NCI-H226 (cell line): ENCODE measurements at places on chromosomes 4 and X.

GRCh38 chr4:15116509-15117079 lies 114.3 kb downstream of the CPEB2 start:
- no peak for DNase-seq

- no peak for DNase-seq
These were observed 757 bp upstream of the SRPK3 start for GRCh38 chrX:153779891-153780677.

- peak; percentile 58 for DNase-seq
These were observed 195.6 kb downstream of the RAPGEF2 start for GRCh38 chr4:159298502-159298901.

- DNase-seq, result no peak
These were observed 169.0 kb downstream of the BEND2 start for GRCh38 chrX:18051690-18052089.

DNA sequence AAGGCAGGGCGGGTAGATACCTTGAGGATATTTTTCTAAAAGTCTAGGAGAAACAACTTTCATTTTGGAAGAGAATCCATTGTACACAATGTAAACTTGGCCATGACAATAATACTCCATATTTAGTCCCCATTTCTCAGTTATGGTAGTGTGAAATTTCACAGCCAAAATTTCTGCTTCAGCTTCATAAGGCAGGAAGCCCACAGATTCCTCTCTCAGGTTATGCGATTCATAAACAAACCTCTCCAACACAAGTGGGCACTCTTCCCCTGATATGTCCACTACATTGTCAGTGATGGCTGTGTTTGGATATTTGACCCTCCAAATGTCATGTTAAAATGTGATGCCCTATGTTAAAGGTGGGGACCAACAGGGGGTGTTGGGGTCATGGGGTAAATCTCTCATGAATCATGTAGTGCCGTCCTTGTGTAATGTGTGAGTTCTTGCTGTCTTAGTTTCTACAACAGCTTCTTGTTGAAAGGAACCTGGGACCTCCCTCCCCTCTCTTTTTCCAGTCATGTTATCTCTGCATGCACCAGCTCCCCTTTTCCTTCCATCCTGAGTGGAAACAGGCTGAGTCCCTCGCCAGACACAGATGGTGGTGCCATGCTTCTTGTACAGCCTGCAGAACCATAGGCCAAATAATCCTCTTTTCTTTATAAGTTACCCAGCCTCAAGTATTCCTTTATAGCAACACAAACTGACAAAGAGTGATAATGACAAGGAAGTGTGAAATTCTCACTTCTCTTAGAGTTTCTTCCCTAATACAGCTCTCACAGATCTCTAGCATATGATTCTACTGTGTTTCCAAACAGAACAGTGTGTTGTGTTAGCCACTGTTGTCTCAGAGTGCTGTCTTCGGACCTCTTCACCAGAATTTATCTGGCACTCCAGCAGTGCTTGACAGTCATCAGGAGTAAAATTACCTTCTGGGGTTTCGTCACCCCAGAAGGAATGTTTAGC lies 598.4 kb upstream of the GNPDA2 start:
- no peak for DNase-seq

DNA sequence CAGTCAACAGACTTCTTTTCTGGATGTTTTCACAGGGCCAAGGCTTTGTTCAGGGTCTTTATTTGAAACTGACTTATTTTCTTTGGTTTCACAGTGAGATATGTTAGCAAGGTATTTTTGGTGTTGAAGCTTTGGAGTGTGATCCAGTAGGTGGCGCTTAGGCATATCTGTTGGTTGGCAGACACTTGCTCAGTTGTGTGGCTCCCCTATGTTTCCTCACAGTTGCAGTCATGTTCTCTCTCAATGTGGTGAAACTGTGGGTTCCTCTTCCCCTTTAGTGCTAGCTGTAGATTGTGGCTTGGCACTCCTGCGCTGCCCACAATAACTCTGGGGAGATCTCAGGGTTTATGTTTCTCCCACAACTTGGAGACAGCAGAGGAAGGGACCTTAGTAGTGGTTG lies 460.8 kb downstream of the SLITRK2 start:
- DNase-seq, result no peak

- no peak for DNase-seq
These were observed 22.7 kb downstream of the PNPLA4 start for GRCh38 chrX:7904562-7904961.

DNA sequence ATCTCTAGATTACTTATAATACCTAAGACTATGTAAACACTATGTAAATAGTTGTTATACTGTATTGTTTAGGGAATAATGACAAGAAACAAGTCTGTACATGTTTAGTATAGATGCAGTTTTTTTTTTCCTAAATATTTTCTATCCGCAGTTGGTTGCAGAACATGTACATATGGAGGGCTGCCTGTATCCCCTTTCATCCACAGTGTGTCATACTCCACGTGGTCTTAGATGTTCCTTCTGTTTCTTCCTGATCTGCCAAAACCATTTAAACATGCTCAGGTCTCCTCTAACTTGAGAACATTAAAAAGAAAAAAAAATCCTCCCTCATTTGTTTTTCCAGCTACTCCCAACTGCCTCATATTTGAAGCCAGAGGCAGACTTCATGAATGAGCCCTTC lies 14.0 kb downstream of the OCIAD1 start:
- no peak for DNase-seq

GRCh38 chr4:158870282-158870625 lies 101.4 kb downstream of the FNIP2 start:
- no peak for DNase-seq

GRCh38 chr4:154049457-154050181 lies 260.7 kb upstream of the SFRP2 start:
- peak; percentile 67 for DNase-seq

GRCh38 chrX:131199091-131199490 lies 90.0 kb downstream of the IGSF1 start:
- no peak for DNase-seq

DNA sequence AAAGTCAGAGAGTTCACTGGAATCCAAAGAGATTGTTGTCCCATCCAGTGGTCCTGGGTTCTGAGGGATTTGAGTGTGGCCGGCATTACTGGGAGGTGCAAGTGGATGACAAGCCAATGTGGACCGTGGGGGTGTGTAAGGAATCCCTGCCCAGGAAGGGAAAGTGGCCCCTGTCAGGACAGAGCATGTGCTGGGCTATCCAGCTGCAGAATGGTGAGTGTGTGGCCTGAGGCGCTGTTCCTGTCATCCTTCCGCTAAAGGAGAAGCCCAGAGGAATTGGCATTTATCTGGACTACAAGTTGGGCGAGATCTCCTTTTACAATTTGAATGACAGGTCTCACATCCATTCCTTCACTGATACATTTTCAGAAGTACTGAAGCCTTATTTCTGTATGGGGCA lies 20.4 kb upstream of the TRIM60 start:
- no peak for DNase-seq

DNA sequence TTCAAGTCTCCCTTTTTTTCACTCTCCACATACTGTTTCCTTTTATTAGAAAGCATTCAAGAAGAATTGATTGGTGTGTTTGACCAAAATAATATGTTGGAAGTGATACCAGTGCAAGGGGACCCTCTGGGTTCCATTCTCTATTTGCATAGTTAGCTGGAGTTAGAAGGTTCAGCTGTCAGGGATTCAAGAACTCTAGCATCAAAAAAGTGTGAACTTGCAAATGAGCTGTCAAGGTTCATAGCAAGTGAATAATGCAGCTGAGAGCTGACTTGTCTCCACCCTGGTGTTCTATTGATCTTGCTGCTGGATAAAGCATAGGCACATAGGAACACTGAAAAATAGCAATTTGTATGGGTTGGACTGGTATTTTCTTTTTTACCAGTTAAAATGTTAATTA lies 73.2 kb downstream of the SORBS2 start:
- DNase-seq, result no peak

DNA sequence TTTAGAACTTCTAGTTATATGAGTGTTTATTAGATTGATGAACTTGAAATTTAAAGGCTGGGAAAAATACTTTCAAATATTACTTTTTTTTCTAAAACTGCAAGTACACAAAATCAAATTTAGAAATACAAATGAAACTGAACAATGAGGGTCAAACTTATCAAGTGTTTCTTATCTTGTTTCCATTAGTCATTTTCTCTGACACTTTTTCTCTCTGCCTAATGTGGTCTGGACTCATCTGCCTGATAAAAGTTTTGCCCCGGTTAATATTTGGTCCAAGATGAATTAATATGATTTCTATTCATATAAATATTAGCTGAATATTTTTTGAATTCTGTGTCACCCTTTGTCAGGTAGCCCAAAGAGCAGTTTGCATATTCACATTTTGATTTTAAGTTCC lies 8.7 kb upstream of the HPGDS start:
- DNase-seq, result no peak

GRCh38 chr4:130896920-130897319 lies 1801.0 kb downstream of the C4orf33 start:
- DNase-seq, result no peak

- DNase-seq, result no peak
These were observed 302.7 kb downstream of the PACRGL start for GRCh38 chr4:21002976-21003375.

- DNase-seq, result peak; percentile 59
These were observed 26.8 kb upstream of the FMR1 start for GRCh38 chrX:147884958-147885357.

DNA sequence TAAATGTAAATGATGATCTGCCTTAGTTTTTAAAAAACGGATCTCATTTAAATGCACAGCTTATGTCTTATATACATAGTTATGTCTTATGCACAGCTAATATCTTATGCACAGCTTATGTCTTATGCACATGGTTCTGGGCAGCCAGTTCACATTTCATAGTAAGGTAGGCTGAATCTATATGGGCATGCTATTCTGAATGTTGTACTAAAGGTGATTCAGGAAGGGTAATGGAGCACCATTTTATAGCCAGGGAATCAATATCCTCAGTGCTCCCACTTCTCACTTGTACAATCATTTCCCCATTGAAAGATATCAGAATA lies 77.9 kb upstream of the MID1 start:
- DNase-seq, result no peak

DNA sequence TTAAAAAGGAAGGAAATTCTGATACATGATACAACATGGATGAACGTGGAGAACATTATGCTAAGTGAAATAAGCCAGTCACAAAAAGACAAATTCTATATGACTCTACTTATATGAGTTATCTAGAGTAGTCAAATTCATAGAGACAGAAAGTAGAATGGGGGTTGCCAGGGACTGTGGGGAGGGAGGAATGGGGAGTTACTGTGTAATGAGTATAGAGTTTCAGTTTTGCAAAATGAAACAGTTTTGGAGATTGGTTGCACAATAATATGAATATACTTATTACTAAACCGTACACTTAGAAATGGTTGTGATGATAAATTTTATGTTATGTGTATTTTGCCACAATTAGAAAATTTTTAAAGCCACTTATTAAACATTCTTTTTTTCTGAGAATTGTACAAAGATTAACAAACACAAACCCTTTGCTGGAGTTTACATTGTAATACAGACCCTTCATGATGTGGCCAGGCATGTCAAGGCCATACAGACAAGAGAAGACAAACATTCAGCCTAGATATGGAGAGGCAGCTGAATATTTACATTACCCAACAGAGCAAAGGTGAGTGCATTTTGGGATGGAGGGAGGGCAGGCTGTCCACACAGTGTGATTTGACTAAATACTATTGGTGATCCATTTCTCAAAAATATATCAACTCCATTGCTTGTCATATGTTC lies 21.2 kb upstream of the GPC3 start:
- no peak for DNase-seq

DNA sequence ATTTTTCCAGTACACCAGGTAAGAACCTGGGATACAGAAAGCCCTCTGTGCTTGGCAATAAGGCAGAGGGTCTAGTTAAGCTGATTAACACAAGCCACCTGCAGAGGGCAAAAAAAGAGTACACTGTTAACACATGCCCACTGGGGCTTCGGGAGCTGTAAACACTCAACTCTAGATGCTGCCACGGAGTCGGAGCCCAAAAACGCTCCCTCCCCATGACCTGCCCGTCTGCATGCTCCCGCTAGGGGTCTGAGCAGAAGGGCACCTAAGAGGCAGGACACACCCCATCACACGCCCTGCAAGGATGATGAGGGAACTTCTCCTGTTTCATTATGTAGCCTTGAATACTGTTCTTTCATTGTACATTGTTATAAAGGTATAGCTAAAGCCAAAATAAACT lies 715.6 kb upstream of the AADAT start:
- no peak for DNase-seq

DNA sequence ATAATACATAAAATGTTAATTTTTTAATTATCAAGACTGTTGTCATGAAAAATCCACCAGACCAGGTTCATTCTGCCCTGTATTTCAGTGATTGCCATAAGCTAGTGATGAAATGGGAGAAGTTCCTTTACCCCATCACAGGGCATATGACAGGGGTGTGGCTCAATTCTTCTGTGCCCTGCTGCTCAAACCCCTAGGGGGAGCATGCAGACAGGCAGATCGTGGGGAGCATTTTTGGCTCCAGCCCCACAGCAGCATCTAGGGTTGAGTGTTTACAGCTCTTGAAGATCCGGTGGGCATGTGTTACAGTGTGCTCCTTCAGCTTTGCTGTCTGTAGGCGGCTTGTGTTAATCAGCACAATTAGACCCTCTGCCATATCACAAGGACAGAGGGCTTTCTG lies 700.7 kb downstream of the PCDH18 start:
- DNase-seq, result no peak
